ENCODE measurements at places on chromosomes 4 and X. TPM values are rescaled to one million over a fixed set of nuclear protein-coding genes. Genes with fewer than 3 reads are reported as not detected.

DNA sequence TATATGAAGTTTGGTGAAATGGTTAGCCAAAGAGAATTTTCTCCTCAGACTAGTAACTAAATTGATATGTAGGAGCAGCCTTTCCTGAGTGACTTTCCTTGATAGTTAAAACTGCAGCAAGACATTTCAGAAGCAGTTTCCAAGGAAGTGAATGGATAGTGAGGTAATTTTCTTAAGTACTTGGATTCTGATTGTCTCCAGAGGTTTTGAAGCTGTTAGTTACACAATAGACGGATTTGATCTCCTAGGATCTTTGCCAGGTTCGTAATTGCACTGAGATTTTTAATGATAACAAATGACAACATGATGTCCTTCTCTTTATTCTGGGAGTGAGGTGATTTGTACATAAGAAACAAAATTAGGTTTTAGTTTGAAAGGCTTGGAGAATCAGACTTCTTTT, 29.2 kb downstream of the PRRG1 start:
- DNase-seq = peak; percentile 71

DNA sequence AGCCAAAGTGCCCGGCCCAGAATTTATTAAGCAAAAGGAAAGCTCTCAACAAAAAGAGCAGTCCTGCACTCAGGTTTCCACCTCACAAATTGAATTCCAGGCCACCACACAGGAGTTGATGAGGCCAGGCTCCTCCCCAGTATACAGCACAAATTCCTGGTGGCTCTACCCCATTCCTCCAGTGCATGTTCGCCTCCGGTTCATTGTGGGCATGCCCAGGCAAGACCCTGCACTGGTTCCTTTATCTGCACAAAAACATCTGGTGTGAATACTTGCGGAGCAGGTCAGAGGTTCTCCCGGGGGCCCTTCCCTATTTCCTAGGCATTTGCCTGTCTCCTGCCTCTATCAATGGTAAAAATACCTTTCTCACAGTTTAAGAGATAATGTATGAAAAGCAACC, 195.2 kb upstream of the ANXA10 start:
- peak; percentile 78 for DNase-seq

DNA sequence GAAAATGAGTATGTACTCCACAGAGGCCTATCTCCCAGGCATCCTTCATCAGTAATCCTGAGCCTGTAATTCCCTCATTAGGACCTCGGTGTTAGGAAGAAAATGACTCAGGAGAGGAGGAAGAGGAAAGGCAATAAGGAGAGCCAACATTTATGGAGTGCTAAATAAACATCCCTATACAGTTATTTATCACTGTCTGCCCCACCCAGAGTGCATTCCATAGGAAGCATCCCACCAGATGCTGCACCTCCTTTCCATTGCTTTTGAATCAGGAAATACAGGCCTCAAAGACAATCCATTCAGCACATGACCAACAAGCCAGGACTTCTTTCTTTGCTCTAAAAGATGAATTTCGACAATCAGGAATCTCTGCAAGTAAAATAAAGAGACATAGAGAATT, 47.6 kb downstream of the USP38 start:
- DNase-seq = no peak

Gene BMPR1B
- total RNA-seq = 2.3 TPM

- no peak for DNase-seq
Measured at GRCh38 chr4:179486570-179487335, 2044.5 kb upstream of the AGA start.

DNA sequence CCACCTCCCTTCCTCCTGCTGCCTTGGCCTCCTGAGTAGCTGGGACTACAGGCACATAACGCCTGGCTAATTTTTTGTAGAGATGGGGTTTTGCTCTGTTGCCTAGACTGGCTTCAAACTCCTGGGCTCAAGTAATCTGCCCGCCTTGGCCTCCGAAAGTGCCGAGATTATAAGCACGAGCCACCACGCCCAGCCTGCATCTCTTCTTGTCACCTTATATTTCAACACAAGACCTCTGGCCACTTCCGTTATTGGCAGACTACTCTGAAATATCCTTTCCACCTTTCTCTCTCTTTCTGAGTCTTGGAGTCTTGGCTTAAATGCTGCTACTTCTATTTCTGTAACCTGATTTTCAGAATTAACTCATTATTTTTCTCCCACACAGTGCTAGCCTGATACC, 5.6 kb downstream of the KIAA0232 start:
- no peak for DNase-seq

Gene MAGEB10
- not detected for total RNA-seq

GRCh38 chrX:13279279-13280018, 40.4 kb downstream of the ATXN3L start:
- DNase-seq = no peak

- DNase-seq = no peak
Measured at GRCh38 chrX:138771047-138771446, 59.5 kb upstream of the FGF13 start.

GRCh38 chr4:108129196-108129595, 39.5 kb downstream of the LEF1 start:
- no peak for DNase-seq

- DNase-seq = no peak
Measured at GRCh38 chr4:8550691-8551090, 29.5 kb upstream of the GPR78 start.

DNA sequence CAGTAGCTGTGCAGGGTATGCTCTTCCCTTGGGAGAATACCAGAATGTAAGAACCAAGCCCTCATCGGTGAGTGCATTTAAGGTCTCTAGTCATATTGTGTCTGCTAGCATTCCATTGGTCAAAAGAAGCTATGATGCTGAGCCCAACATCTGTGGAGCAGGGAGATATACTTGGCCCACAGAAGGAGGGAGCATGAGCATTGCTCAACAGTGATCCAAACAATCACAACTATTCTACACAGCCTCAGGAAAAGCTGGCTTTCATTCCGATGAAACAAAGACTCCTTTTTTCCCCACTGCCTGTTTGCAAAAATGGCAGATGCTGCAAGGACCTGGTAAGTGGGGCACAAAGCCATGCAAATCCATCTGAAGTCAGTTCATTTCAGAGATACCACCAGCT, 80.6 kb upstream of the DHX15 start:
- peak; percentile 62 for DNase-seq

GRCh38 chr4:10075953-10076391, 40.6 kb downstream of the WDR1 start:
- DNase-seq = no peak

GRCh38 chr4:38114386-38115150, 154.4 kb downstream of the PTTG2 start:
- DNase-seq = peak; percentile 49

Gene SMR3B
- total RNA-seq = not detected

DNA sequence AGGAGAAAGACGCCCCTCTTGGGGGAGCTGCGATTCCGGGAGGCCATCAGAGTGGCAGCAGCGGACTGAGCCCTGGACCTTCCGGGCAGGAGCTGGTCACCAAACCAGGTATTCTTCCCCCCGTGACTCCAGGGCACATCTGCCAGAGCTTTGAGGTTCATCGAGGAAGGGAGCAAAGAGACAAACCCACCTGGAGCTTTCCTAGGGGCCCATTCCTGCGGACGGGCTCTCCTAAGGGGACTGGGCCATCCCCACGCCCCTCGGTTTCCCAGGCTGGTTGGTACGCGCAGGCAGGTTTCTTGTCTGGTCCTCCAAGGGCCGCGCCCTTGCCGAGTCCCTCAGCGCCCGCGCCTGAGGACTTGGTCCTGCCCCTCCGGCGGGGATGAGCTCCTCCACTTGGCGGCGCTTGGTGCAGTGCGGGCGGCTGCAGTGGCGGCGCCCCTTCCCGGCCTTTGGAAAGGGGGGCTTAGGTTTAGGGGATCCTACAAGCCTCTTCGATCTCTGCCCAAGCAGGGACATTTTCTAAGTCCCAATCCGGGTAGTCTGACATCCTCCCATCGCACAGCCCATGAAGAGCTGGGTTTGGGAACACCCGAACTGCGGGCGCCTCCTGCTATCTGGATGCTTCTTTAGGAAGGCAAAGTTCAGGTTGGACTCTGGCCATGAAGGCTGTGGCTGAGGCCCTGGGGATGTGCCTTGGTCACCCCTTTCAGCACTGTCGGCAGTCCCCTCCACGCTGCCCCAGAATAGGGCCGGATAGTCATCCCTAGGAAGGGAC, 538 bp downstream of the STBD1 start:
- peak; percentile 51 for DNase-seq

Gene ASB11
- total RNA-seq = not detected

DNA sequence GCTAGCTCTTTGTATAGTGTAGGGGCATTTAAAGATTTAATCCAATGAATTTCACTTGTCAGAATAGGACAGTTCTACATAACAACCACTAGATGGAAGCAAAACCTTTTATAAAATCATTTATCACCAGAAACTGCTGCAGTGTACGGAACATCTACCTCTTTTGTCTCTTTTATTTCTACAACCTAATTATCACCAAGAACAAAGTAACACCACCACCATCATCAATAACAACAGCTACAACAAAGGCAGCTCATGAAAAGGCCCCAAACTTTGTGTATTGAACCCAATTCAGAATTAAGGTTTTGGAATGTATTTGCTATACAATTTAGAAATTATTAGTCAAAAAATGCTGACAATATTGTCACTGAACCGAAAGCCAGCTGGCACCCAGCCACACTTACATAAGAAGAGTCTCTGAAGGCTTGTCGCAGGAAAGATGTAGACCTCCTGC, 260.9 kb upstream of the RPS6KA3 start:
- peak; percentile 39 for DNase-seq

Gene CTAG1A
- not detected for total RNA-seq

GRCh38 chr4:47942081-47942819, 27.9 kb upstream of the NFXL1 start:
- no peak for DNase-seq

GRCh38 chr4:96767815-96768480, 928.1 kb downstream of the PDHA2 start:
- DNase-seq = no peak

Gene PCDH10
- total RNA-seq = 16.4 TPM

Gene ITIH6
- not detected for total RNA-seq

Gene KIF4A
- 8.1 TPM for total RNA-seq

DNA sequence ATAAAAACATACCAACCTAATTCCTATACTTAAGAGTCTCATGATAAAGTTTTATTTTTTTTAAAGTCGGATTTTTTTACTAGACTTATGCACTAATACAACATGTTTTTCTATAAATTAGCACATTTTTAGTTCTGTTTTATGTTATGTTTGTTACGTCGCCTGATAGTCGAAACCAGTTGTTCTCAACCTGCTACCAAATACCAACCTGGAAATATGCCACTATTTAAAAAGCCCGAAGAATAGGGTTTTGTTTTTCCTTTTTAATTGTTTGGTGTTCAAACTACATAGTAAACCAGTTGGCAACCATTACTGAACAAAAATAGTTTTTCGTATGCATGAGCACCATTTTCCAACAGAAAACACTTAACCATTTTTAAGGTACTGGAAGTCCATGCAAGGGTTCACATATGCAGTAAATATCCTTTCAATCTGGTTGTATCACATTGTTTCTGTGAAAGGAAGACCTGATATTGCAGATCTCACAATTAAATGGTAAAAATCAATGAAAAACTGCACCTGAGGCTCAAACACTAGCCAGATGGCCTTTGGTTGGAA, 1.4 kb downstream of the WDFY3 start:
- no peak for DNase-seq

DNA sequence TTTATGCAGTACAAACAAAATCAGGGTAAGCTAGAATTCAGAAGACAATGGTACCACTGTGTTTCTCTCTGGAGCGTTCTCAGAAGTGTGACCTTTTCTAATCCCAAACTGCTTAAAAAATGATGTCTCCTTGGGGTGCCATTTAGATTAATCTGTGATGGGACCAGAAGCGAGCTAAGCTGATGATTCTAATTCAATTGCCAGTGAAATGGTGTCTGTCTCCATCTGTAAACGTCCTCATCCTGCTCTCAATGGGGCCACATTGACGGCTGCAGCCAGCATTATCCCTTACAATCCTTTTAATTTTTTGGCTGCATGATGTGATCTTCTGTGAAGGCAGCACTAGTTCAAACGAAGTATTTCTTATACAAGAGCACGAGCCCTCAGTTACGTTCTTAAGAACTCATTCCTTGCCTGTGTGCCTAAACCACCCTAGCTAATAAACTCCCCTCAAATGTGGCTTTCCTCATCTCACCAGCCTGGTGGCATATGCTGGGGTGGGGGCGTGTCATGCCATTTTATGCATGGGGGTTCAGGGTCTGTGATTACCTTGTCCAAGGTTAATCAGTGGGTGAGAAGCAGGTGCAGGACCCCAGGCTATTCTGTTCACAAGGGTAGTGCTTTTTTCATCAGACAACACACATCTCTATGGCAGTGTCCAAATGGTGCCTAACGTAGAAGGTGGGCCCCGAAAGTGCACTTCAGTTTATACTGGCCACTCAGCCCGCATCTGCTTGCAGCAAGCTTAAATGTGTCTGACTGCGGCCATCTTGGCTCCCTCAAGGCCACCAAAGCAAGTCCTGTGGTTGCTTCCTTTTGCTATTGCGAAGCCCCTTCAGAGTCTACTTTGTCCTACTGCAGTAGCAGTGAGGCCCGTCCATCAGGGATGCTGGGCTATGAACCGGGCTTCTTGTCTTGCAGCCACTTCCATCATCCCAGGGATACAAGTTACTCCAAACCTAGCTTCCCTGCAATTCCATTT, 45.7 kb upstream of the SLC2A9 start:
- DNase-seq = no peak

Gene SCD5
- total RNA-seq = 6.9 TPM

DNA sequence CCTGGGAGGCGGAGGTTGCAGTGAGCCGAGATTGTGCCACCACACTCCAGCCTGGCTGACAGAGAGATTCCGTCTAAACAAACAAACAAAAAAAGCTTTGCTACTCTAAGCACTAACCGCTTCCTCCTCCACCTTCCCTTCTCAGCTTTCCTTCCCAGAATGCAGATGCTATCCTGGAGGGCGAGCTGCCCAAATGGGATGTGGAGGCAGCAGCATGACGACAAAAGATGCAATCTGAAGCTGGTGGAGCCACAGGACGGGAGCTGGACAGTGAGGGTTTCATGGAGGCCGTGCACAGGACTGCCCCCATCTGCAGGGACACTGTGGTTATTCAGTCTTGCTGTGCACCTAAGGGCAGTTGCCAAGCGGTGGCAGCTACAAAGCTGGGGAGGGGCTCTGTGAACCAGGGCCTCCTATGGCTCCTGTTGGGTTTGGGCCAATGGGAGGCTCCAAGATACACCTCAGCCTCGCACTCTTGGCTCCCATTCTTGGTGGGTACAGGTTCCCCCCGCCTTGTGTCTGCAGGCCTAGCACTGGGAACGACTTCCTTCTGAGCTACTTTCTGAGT, 47.4 kb downstream of the WDR1 start:
- no peak for DNase-seq

- DNase-seq = no peak
Measured at GRCh38 chr4:124833831-124834505, 121.4 kb upstream of the ANKRD50 start.

Gene BBS12
- total RNA-seq = 4.7 TPM

Gene SPANXB1
- not detected for total RNA-seq

Gene NLGN3
- total RNA-seq = 0.43 TPM

GRCh38 chrX:134688031-134688823, 30.0 kb upstream of the PLAC1 start:
- DNase-seq = no peak

- no peak for DNase-seq
Measured at GRCh38 chr4:95214408-95214807, 334.4 kb downstream of the UNC5C start.
